Amygdala (tissue), 56 donors: ENCODE measurements at places on chromosomes 11 and 22.

- DNase-seq, result no peak
Measured at GRCh38 chr22:45788522-45788921, 116.9 kb downstream of the ATXN10 start.

- DNase-seq, result no peak
Measured at GRCh38 chr11:124876818-124877630, 11.8 kb downstream of the ROBO3 start.

- no peak for DNase-seq
Measured at GRCh38 chr22:44597616-44598015, 99.6 kb upstream of the RTL6 start.

- no peak for DNase-seq
Measured at GRCh38 chr22:18066181-18066859, 11.5 kb upstream of the PEX26 start.

GRCh38 chr11:72773291-72773690, 20.6 kb downstream of the STARD10 start:
- peak; percentile 51 for DNase-seq

DNA sequence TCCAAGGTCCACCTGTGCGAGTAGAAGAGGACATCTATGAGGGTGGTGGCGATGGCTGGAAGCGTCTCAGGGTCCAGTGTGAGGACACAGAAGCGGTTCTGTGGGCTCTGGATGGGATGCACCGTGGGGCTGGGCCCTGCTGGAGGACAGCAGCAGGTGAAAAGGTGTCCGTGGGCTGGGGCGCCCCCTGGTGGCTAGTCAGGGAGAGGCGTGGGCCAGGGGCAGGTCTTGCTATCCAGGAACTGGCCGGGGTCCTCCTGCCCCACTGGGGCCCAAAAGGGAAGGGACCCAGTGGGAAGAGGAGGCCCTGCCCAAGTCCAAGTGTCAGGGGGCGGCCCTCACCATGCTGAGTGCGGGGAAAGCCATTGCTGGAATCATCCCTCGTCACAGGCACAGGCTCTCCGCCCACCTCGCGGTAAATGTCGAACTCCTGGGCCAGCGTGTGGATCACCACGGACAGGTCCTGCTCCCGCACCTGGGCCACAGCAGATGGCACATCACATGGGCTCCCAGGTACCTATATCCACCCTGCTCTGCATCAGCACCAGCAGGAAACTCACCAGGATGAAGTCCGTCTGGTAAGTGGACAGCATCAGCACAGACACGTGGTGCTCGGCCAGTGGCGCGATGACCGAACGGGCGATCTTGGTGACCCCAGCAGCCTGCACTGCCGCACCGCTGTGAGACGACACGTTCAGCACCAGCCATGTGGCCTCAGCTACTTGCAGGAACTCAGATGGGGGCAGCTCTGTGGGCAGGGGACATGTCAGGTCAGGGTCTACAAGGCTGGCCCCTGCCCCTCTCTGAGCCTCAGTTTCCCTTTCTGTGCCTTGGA, 2.3 kb downstream of the CASTOR1 start:
- DNase-seq, result no peak

DNA sequence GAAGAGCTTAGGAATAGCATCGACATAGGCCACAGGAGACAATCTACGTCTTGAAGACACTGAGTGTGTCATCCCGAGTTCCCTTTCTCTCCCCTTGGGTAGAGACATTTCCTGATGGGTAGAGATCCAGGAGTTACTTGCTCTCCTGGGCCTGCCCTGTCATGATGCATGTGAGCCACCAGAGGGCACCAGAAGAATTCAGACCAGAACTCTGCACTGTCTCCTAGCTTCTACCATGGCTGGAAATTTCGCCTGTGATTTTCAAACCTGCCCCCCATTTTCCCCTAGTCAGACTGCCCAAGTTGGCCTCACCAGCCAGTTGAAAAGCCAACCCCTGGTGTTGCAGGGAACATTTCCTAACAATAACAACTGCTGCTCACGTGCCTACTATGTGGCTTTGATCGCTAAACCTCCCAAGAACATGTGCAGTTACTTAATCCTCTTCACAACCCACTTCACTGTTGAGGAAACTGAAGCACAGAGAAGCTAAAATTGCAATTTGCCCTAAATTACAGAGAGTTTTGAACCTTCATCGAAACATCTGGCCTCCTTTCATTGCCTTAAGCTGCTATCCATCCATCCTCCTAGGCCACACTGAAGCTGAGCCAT, 47.2 kb downstream of the C11orf58 start:
- DNase-seq, result peak; percentile 73

DNA sequence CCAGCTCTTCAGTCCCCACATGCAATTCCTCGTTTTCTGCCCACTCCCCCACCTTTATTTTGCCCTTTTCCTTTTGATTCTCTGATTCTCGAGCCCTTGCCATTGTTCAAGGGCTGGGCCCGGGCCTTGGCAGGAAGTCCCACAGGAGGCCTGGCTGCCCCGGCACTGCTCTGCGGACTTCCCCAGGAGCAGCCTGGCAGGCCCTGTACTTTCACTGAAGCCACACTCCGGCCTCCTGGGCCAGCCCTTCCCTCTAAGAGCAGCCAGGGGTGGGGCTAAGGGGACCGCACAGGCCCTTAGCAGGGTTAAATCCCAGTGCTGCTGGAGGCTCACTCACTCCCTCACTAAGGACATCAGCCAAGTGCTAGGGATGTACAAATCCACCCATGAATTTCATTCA, 4.1 kb downstream of the LRRC32 start:
- no peak for DNase-seq

DNA sequence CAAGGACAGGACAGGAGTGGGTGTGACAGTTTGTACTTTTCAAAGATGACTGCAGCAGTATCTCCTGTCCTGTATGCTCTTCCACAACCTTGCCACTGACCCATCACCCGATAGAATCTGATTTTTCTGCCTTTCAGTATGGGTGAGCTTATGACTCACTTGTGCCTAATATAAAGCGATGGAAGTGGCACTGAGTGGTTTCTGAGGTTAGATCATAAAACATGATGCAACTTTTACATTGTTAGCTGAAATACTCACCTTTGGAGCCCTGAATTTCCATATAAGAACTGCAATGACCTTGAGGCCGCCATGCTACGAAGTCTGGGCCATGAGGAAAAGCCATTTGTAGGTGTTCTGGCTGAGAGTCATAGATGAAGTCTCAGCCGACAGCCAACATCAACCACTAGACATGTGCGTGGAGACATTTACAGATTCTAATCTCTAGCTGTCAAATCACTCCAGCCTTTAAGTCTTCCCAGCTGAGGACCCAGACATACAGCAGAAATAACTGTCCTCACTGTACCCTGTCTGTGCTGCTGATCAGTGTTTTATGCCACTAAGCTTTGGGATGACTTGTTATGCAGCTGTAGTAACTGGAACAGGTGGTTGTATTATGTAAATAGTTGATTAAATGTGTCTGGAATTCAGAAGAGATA, 105.9 kb upstream of the ARHGAP20 start:
- DNase-seq, result no peak

DNA sequence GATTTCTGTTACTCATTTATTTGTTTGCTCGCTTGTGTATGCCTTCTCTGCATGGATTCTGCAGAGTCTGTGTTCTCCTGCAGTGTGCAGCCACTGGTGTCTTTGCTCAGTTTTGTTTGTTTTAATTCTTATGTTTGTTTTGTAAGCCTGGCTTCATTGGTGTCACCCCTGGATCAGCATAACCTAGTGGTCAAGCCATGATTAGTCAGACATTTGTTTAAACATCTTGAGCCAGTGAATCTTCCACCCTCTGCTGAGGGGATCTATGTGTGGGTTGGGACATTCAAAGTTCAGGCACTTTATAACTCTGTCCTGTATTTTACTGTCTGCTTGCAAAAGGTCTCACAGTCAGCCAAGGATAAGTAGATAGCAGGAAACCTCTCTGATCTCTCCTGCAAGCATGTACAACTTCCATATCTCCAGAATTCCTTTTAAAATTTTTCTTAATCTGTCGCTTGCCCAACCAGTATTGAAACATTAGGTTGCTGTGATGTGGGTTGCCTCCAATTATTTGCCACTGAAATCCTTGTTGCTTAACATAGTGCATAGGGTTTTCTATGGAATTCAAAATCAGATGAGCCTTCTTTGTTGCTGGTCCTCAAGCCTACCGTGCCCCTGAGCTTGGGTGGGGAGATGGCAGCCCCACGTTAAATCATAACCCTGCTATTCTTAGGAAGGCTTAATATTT, 86.8 kb downstream of the KCNQ1OT1 start:
- DNase-seq, result no peak

DNA sequence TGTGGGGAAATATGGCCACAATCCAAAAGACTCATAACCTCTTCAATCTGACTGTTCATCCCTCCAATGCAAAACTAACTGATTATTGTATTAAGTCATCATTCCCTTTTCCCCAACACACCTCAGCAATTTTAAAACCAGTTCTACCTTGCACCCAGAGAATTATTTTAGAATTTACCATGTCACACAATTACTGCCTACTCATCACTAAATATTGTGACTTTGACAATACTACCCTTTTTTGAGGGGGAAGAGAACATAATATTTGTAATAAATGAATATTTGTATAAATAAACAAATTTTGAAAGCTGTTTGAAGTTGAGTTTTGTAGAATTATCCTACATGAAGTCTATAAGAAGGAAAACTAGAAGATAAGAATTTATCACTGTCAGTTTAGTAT, 28.2 kb upstream of the CALCB start:
- DNase-seq, result no peak

GRCh38 chr22:46598737-46599424, 21.3 kb upstream of the GRAMD4 start:
- no peak for DNase-seq

GRCh38 chr11:119578521-119579191, 150.3 kb downstream of the NECTIN1 start:
- DNase-seq, result no peak

DNA sequence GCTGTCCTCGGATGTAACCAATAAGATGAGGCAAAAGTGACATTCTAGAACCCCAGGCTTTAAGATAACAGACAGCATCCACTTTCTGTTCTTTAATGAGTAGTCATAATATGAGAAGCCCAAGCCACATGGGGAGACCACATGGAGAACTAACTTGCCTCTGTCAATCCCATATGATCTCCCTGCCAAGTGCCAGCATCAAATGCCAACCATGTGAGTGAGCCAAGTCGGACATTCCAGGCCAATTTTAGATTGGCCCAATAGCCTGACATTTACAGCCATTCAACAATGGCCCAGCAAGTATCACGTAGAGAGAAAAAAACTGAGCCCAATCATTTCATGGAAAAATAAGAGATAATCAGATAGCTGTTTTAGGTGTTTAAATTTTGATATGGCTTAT, 2048.3 kb upstream of the RAG2 start:
- no peak for DNase-seq

DNA sequence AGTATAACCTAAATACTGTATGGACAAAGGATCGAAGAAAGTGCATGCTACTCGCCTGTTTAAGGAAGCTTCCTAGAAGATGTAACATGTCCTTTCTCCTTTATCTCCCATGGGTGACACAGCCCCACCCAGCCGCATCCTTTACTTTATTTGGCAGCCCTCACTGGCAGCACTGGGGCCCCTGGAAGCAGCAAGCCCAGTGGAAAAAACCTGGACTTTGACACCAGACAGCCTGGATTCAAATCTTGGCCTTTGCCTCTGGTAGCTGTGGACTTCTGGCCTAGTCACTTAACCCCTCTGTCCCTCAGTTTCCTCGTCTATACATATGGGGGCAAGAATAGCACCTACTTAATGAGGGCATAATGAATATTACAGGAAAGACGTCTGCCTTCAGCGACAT, 67.1 kb downstream of the MYEOV start:
- no peak for DNase-seq

DNA sequence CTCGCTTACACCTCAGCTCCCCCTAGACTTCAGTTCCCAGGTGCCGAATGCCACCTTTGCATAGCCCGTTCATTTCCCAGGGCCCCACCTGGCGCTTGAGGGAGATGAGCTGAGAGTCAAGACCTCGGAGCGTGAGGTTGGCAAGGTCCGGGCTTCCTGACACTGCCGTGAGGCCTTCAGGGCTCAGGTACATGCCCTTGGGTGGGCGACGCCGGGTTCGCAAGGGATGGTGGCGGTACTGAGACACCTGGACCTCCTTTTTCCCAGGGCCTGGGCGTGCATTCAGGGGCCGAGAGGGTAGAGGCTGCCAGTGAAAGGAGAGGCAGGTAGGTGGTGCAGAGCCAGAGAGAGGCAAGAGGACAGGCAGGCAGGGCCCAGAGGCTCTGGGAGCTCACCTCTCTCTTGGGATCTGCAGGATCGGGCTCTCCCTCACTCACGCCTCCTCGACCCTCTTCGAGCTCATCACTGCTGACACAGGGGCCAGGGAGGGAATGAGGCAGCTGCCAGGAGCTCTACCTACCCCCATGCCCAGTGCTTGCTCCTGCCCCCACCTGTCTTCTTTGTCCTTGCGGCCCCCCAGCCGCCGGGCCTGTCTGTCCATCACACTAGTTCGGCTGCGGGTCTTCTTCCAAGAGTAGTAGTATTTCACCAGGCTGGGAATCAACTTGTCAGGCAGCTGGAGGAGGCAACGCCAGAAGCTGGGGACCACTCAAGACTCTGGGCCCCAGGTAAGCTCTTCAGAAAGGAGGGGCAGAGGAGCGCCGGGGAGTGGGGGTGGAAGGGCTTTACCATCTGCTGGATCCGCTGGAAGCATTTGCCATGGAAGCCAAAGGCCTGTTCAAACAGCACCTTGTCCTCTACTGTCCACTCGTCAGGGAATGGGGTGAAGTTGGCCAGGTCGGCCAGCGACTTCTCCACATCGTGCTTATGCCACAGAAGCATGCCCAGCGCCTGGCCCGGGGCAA, 2.8 kb downstream of the RCOR2 start:
- DNase-seq, result no peak

GRCh38 chr22:24068717-24069297, 57.7 kb downstream of the CABIN1 start:
- no peak for DNase-seq

DNA sequence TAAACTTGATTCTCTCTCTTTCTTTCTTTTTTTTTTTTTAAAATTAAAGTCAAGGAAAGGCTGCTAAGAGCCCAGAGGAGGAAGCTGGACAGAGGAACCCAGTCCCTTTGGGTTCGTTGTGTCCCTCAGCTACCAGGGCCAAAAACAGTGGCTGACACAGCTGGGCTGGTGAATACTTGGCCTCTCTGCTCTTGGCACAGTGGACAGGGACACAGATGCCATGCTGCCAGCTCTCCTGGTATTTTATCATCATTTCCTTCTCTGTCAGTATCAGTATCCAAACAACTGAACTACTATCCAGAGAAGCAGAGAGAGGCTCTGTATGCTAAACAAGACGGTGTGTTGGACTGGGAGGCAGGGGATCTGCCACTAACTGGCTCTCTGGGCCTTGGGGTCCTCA, 123.7 kb upstream of the CCDC90B start:
- peak; percentile 5 for DNase-seq

- DNase-seq, result no peak
Measured at GRCh38 chr11:70251659-70252321, 18.7 kb upstream of the PPFIA1 start.

GRCh38 chr11:114912826-114913225, 234.5 kb downstream of the NXPE2 start:
- DNase-seq, result no peak

- no peak for DNase-seq
Measured at GRCh38 chr11:9669954-9670353, 6.1 kb downstream of the SWAP70 start.

- peak; percentile 45 for DNase-seq
Measured at GRCh38 chr11:94897330-94897768, 76.0 kb downstream of the CWC15 start.
